Right lobe of liver (tissue), 6 donors: ENCODE measurements at places on chromosomes 5 and 9.

GRCh38 chr9:111874500-111874899 is 22.1 kb upstream of the UGCG start:
- no peak for DNase-seq

- no peak for DNase-seq
Observed at GRCh38 chr5:171355302-171355724, 32.3 kb upstream of the NPM1 start.

- no peak for DNase-seq
Observed at GRCh38 chr5:136007271-136007670, 21.5 kb upstream of the TGFBI start.

DNA sequence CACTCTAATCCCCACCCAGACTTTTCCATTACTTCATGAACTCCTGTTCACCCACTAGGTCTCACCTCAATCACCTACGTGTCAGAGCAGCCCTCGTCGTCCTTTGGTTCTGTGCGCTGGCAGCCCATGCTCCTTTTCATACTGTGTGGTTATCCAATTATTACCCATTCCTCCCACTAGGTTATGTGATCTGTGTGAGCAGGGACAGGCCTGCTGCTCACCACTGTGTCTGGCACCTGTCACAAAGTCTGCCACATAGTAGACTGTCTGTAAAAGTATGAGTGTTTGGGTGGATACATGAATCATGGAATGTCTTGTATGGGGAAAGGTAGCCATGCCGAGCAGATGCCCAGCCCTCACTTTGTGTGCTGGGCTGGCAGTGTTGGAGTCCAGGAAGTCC is 12.1 kb upstream of the SMAD5 start:
- no peak for DNase-seq

DNA sequence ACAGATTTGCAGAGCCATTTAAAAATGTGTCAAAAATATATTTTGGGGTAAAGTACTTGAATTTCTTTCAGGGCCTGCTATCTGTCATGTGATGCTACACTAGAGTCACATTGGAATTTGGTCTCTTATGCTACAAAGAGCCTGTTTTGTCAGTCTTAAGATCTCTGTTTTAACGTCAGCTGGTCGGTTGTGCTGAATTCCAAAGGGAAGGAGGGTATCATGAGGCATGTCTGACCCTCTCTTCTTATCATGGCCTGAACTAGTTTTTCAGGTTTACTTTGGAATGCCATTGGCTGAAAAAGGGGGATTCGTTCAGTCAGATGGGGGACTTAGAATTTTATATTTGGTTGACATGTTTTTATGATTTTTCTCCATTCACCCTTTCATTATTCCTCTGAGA is 290.6 kb downstream of the CD180 start:
- DNase-seq: no peak

DNA sequence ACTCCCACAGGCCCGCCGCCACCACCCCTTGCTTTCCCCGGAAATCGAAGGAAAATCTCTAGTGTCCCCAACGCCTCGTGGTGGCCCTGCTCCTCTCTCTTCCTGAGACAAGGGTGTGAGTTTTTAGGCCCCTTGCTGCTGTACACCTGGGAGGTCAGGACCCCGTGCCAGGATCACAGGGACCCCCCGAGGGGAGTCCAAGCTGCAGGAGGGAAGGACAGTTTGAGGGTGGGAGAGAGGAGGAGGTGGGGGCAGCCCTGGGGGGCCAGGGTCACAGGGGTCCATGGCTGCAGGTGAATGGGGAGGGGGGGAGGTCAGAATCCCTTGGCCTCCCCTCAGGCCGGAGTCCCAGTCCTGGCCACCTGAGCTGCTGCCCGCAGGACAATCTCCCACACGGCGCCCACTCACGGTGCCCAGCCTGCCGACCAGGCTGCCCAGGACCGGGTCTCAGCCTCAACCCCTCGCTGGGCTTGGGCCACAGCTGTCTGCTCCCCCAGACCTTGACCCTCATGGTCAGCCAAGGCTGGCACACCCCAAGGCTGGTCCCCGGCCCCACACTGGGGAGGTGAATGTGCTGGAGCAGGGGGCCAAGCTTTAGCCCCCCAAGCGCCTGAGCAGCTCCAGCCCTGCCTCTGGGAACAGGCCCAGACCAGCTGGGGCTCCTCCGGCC is 19.9 kb downstream of the TPPP start:
- DNase-seq: no peak

DNA sequence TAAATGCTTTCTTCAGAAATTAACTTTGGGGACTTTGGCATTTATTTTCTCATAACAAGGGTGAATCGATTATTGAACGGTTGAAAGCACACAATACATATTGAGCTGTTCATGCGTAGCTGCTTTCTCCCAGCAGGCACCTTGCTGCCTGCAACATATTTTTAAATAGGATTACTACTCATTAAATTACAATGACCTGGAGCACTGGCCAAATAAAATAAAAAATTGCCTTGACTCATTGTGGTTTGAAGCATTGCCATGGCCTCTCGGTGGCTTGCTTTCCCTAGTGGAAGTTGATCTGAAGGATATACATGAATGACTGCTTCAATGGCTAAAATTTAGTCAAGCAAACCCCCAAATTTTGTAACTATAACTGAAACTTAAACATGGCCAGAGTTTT is 181.6 kb upstream of the NUDT12 start:
- DNase-seq: no peak

GRCh38 chr9:121225240-121225639 is 23.6 kb upstream of the RAB14 start:
- no peak for DNase-seq

DNA sequence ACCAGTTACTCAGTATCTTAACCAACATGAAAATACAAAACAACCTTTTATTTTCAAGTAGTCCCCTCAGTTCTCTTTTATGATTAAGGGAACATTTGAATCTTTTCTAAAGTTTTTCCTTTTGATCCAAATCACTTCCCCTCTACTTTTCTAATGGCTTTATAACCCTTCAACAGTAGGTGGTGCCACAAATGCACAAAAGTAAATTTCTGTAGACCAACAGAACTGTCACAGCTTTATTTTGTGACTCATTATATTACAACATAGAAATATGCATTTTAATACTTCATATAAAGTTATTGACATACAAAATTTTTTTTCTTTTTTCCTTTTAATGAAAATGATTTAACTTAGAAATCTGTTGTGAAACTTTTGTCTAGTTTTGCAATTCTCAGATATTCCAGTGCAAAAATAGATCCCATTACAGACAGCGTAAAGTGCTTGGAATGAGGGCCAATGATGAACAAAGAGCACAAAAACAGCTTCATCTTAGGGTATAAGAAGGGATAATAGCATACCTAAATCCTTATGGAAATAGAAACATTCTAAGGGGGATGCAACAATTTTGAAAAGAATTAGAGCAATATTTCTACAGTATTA is 17.0 kb downstream of the NIPSNAP3B start:
- DNase-seq: no peak

- no peak for DNase-seq
Observed at GRCh38 chr5:78693339-78693738, 44.8 kb upstream of the LHFPL2 start.

GRCh38 chr5:2588850-2589501 is 162.5 kb downstream of the IRX2 start:
- DNase-seq: no peak

DNA sequence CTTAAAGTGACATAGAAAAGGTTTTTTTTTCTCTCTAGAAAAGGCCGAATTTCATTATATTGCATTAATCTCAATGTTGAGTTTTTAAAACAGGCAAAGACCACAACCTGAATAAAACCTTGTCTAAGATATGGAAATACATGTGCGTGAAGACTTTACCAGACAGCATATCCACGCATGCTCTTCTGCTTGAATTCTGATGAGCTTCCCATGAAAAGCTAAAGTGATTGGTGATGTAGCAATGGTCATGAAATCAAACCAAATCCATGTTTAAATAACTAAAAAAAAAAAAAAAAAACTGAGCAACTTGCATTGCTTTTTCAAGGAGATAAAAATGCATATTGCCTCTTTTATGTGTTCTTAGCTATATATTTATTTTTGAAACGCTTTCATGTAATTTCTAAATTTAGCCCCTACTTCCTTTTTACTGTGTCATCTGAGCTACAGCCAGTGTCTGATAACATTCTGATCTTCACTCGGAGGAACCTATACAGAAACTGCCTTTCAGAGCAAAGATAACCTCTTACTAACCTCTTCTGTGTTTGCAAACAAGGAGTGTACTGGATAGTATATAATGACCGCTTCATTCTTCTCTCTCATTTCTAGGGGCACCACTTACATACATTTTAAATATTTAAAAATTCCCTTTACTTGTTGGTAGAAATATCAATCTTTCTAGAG is 179.1 kb upstream of the GNA14 start:
- DNase-seq: no peak

DNA sequence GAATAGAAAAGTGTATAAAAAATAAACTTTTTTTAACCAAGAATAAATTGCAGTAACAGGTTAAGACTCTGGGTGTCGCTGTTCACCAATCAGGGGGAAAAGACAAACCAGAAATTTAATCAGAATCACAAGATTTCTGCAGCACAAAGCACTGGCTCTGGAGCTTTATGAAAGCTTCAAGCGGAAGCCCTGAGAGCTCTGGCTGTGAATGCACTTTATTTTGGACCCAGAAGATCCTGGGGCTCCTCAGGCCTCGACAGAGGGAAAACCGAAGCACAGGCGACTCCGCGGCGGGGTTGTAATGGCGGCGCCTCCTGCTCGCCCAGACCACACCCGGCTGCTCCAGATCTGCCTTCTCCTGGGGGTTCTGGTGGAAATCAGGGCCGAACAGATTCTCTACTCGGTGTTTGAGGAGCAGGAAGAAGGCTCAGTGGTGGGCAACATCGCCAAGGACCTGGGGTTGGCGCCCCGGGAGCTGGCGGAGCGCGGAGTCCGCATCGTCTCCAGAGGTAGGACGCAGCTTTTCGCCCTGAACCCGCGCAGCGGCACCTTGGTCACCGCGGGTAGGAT is at the start of gene PCDHGA4:
Gene PCDHGA4 (plus strand): TSS at position 122 of the 570 bp plus-strand sequence. CDS start 87 bp downstream, at position 209.
- DNase-seq: no peak

DNA sequence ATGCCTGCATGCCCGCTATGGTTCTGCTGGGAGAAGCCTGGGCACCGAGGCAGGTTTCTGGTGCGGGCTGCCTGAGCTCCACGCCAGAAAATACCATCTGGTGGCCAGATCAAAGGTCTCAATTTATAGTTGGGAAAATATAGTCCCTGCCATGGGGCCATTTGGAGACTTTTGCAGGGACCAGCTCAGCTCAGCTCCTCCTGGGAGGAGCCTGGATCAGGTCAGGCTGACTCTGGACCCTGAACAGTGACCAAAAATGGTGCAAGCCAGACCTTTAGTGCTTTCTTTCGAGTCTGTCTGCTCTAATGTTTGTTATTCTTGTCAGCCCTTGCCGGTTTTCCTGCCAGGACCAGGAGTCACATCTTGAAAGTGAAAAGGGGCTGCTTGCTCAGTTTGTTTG is 31.8 kb downstream of the HMCN2 start:
- peak; percentile 17 for DNase-seq

DNA sequence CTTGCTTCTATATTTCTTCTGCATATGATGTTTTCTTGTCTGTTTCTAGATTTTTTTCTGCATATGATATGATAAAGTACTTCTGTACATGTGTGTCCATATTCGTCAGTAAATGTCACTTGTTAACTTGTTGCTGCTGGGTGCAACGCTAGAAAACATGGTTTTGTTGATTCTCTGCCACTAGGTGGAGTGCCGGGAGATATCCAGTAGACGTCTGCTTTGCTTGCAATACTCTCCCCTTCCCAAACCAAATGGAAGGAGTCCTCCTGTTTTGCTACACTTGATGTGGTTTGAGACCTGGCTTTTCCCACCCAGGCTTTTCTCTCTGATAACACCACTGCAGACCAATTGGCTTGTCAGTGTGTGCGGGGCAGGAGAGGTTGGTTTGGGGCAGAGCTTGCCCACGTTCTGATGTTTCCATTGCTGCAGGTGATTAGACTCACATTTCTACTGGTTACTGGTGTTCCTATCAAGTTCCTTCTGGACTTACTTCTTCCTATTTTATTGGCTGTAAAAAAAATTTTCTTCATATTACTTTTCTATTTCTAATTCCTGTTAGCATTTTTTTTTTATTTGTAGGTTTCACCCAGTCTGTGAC is 900.0 kb upstream of the CDH10 start:
- peak; percentile 63 for DNase-seq

- no peak for DNase-seq
Observed at GRCh38 chr5:35884773-35885172, 28.1 kb downstream of the IL7R start.

DNA sequence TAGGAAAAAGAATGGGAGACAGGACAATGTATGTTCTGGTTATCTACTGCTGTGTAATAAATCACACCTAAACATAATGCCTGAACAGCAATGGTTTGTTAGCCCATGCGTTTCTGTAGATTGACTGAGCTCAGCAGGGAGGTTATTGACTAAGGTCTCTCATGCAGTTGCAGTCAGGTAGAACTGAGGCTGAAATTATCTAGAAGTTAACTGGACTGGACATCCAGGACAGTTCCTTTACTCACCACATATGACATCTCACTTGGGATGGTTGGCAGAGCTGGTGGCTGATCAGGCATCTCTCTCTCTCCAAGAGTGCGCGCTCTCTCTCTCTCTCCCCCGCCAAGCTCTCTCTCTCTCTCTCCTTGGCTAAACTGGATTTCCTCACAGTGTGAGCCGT is 8.9 kb upstream of the FOXB2 start:
- no peak for DNase-seq

DNA sequence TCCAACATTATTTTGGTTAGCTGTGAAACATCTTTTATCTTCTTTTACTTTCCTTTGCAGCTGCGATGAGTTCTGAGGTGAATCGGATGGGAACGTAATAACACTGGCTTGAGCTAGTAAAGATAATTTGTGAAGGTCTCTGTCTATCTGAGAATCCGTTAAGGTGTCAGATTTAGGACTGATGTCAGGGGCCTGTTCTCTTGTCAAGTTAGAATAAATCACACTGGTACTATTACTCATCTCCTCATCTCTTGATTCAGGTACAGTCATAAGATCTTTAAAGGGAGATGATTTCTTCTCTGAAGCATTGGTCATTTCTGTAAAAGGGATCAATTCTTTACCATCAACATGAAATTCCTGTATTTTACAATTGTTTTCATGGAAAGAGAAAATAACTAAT is 26.2 kb downstream of the SETX start:
- no peak for DNase-seq
